ENCODE measurements at places on chromosomes 16 and 17.
A peak's percentile ranks its signal among the peaks of the same experiment; 100 is the strongest.

DNA sequence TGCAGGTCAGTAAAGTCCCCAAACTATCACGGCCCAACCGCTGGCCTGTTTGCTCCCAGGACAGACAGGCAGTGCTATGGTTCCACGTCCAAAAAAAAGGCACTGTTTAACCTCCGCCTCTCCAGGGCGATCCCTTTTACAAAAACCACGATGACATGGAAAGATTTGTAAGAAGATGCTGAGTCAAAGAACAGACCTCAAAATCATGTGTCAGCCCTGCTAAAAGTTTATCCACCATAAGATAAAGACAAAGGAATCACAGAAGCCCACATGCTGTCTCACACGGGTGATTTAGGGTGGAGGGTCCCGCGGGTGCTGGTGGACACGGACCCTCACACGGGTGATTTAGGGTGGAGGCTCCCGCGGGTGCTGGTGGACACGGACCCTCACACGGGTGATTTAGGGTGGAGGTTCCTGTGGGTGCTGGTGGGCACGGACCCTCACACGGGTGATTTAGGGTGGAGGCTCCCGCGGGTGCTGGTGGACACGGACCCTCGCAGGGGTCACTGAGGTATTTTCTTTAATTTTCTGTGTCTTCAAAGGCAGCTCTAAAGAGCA, 117.2 kb upstream of the METRNL start:
- no peak for DNase-seq

DNA sequence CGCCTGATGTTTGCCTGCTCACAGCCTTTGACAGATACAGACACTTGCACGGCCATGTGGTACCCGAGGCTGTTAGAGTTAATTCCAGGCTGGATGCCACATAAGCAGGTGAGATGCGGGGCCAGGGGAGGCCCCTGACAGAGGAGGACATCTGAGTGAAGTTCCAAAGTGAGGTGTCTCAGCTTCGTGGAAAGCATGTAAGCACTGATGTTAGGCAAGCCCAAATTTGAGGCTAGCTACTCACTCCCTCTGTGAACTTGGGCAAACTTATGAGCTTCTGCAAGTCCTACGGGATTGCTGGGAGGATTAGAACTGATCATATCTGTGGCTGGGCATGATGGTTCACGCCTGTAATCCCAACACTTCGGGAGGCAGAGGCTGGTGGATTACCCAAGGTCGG, 39.3 kb upstream of the MARCHF10 start:
- DNase-seq: no peak

DNA sequence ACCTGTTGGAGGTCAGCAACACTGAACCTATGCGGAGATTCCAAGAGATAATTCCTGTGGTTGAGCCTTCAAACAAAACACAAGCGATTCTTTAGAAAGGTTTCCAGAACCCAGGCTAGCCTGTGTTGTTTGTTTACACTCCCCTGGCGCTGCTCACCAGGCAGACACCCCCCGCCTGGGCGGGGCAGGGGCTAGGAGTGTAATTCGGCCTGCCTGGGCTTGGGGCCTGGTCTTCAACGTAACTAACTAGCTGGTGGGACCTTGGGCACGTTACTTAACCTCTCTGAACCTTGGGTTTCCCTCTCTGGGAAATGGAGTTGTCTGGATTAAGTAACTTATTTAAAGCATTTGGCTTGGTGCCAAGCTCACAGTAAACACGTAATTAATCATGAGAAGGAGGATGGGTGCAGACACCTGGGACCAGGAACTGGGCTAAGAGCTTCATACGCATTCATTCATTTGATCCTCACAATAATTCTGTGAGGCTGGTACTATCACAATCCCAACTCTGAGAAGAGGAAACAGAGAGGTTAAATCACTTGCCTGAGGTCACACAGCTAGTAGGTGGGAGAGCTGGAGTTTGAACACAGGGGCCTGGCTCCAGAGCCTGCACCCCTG, 7.6 kb upstream of the ARHGAP27 start:
- DNase-seq: no peak

- no peak for DNase-seq
Measured at GRCh38 chr17:2815781-2816185, 19.5 kb downstream of the RAP1GAP2 start.

- no peak for DNase-seq
Measured at GRCh38 chr17:2797226-2797625, 988 bp downstream of the RAP1GAP2 start.

DNA sequence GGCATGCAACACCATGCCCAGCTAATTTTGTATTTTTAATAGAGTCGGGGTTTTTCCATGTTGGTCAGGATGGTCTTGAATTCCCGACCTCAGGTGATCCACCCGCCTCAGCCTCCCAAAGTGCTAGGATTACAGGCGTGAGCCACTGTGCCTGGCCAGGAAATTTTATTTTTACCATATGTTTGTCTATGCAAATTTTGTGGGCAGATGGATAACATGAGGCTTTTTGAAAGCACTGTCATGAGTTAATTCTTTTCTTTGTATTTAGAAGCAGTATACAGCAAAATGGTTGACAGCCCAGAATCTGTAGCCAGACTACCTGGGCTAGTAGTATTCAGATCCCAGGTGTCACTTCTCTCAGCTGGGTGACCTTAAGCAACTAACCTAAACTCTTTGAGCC, 8.5 kb upstream of the KPNB1 start:
- DNase-seq: no peak

GRCh38 chr17:57309479-57309878, 53.2 kb downstream of the MSI2 start:
- no peak for DNase-seq

DNA sequence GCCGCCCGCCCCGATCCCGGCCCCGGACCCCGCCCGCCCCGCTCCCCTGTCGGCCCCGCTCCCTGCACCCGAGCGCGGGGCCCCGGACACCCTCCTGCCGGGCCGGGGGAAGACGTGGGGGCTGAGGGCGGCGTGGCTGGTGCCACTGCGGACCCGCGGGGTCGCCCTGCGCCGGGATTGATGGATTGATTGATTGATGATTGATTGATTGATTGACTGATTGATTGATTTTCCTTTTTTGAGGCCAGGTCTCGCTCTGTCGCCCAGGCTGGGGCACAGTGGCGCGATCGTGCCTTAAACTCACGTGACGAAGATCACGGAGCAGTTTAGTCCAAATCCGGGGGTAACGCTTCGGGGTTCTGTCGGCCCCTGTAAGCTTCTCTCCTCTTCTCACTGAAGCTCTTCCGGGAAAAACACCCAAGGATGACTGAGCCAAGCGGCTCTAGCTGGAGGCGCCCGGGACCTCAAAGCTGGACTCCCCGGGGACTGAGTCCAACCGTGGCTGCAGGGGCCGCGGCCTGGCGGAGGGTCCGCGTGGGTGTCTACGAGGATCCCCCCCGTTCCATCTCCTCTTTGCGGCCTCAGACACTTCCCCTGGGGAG, 40.2 kb upstream of the BHLHA9 start:
- DNase-seq: no peak

DNA sequence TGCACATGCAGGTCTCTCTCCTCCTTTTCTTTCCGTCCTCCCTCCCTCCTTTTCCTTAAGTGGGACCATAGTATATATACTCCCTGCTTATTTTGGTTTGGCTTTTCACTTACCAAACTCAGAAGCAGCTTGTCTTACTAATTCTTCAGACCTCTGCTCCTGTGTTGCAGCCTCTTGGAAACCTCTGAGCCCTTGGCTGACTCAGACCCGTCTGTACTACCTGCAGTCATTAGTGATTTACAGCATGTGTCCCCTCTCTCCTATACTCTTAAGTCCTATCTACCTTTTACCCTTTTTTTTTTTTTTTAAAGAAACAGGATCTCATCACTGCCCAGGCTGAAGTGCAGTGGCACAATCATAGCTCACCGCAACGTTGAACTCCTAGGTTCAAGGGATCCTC, 207.0 kb downstream of the STX8 start:
- DNase-seq: no peak

- DNase-seq: no peak
Measured at GRCh38 chr17:38981636-38982035, 14.4 kb upstream of the FBXO47 start.

GRCh38 chr17:48961516-48962233, 6.7 kb downstream of the GIP start:
- no peak for DNase-seq

- no peak for DNase-seq
Measured at GRCh38 chr16:87248714-87249113, 68.5 kb downstream of the C16orf95 start.

- no peak for DNase-seq
Measured at GRCh38 chr17:32277284-32277683, 11.7 kb downstream of the RHBDL3 start.

DNA sequence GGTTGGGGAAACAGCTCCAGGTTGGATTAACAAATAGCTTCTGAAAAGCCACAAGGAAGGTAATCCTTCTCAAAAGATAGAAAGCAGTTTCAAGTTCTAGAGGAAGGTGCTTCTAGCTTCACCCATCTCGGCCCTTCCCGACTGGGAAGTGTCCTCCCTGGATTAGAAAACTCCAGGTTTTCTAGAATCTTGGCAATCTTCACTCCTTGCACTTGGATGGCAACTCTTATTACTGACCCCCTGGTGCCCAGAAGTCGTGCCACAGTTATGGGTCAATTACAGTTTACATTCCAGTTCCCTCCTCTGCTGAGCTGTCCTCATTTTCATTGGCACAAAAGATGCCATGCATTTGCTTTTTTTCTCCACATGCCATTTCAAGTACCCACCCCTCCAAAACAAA, 65.6 kb downstream of the SMG6 start:
- no peak for DNase-seq

GRCh38 chr17:80613732-80614071, 69.1 kb downstream of the RPTOR start:
- DNase-seq: no peak

GRCh38 chr17:80454557-80455335, 21.7 kb downstream of the NPTX1 start:
- DNase-seq: peak; percentile 93

DNA sequence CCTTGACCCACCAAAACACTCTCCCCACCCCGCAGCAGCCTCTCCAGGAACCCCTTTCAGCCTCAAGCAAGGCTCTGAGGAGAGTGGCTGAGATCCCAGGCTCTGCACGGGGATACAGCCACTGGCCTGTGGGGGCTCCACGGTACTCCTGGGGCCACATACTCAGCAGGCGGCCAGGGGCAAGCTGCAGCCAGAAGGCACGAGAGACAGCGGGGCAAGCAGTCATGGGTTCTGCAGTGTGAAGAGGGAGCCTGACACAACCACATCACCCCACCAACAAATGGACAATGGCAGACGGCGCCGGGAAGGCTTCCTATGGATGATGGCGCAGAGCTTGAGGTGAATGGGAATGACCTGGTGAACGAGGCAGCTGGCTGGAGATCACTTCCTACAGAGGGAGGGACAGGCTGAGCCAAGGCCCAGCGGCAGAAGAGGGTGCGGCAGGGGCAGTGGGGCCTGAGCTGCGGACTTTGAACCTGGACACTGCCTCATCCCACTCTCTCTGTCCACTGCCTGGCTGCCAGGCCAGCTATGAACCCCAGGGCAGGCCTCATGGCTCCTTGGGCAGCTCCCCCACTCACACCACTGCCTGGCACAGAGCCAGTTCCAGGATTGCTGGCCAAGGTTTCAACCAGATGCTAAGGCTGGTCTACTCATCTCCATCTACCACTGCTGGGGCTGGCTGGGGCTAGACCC, 10.8 kb upstream of the BCAR1 start:
- DNase-seq: no peak

GRCh38 chr16:85798901-85799496, 345 bp downstream of the EMC8 start:
- DNase-seq: peak; percentile 31

DNA sequence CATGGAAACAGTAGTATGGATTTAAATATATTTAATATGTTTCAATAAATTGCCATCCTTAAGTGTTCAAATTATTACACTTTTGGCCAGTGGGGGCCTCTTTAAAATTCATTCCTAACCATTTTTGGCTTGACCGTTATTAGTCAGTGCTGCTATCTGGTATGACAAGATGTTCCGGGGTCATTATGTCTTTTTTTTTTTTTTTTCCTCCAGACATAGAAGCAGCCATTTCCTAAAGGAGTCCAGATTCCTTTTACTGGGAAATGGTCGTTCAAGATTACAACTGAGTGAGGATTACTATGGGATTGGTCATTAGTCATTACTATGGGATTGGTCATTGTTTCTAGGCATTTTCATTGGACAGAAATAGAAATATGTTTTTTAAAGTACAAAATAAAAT, 53.4 kb downstream of the NF1 start:
- no peak for DNase-seq

DNA sequence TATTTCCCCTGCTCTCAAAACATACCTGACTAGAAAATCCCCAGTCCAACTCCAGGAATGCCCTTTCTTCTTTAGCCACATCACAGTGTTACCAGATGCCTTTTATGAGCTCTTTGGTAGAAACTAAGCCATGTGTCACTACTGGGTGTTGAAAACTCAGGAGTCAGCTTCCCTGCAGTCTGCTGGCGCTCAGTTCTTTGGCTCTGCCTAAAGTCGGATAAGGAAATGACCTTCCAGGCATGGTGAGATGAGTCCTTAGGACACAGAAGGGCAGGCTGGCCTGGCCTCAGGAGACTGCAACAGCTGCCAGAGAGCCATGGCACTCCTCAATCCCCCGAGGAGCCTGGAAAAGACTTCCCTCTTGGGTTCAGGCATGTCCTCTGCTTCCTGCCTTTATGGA, 89.1 kb downstream of the CDH13 start:
- no peak for DNase-seq

- DNase-seq: no peak
Measured at GRCh38 chr17:7705269-7706255, 560 bp downstream of the EFNB3 start.

GRCh38 chr17:42522263-42522790, 13.7 kb upstream of the NAGLU start:
- DNase-seq: no peak

- DNase-seq: no peak
Measured at GRCh38 chr17:32878211-32878610, 1.3 kb upstream of the MYO1D start.

- no peak for DNase-seq
Measured at GRCh38 chr16:31327646-31328225, 27.2 kb upstream of the ITGAX start.

DNA sequence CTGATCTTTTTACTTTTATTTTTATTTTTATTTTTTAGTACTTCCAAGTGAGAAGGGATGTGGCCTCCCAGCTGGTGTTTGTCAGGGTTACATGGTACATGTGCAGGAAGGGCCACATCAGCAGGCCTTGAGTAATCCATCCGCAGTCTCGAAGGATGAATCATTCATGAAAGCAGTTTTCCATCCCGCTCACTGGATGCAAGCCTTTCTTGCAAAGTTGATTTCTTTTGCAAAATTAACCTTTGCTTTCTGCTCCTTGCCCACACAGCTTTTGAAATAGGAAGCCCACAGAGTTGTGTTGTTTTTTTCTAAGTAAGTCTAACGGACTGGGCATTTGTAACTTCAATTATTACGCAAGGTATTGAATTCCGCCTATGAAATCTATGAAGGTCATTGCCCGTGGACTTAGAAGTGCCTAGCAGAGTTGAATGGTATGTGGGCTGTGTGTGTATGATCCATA, 157.4 kb downstream of the PRKCA start:
- DNase-seq: no peak

- DNase-seq: no peak
Measured at GRCh38 chr16:83769397-83770008, 38.3 kb upstream of the HSBP1 start.
